IPS DF 6.9 (cell line): ENCODE measurements at places on chromosomes 2 and 18.

DNA sequence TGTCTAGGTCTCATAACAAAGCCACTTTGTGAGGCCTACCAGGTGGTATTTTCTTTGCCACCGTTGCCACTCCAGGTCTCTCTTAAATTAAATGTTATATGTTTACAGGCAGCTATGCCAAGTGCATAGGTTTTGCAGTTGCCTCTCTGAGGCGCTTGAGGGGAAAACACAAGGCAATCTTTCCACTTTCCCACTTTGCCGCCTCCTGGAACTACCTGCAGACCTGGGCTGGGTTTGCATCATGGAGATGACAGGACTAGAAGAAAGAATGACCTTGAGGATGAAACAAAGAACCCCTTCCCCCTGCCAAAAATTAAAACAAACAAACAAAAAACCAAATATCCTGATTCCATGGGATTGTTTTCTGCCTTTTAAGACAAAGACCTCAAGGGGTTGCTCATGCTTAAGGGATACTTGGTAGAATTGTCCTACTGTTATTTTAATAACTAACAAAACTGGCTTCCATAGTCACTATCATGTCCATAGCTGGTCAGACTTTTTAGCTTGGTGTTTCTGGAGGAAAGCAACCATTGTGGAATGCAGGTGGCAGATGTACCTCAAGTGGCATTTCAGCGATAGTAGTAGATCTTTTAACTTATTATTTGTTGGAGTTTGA, 159.9 kb downstream of the PRPF40A start:
- DNase-seq, result no peak

GRCh38 chr2:98126061-98126460, 39.1 kb downstream of the VWA3B start:
- no peak for DNase-seq

DNA sequence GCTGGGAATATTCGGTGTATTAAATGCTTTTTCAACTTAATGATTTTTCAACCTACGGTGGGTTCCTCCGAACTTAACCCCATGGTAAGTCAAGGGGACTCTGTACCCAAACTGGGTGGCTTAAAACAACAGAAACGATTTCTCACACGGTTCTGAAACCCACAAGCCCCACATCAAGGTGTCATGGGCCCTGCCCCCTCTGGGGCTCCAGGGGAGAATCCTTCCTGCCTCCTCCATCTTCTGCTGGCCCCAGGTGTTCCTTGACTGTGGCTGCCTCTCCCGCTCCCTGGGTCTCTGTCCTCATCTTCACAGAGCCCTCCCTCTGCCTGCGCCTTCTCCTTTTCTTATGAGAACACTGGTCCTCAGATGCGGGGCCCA, 301.3 kb upstream of the SALL3 start:
- no peak for DNase-seq

DNA sequence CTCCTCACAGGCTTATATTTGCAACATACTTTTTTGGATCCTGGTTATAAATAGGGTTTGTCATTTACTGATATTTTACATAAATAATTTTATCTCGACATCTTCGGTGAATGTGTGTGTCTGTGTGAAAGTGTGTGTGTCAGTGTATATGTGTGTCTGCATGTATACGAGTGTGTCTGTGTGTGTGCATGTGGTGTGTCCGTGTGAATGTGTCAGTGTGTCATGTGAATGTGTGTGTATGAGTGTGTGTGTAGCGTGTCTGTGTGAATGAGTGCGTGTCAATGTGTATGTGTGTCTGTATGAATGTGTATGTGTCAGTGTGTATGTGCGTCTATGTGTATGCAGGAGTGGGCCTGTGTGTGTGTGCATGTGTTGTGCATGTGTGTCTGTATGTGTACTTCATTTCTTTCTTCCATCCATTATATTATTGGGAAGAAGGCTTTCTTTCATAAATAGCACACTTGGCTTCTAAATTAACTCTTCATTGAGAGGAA, 161.6 kb downstream of the ST6GAL2 start:
- no peak for DNase-seq

DNA sequence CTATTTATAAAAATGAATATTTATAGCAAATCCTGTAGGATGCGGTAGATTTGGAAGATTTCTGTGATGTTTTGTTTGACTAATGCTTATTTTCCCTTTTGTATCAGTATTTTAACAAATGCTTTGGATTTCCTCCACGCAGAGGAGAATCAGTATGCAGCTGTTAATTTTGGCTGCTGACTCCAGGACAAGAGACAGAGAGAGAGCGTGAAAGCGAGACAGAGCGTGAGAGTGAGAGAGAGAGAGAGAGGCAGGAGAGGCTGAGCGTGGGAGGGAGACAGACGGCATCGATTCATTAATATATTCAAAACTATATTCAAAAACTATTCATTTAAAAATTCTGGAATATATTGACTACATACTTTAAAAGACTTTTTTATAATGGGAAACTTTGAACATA, 62.5 kb downstream of the RRM2 start:
- DNase-seq, result no peak

GRCh38 chr2:171487803-171488259, 34.4 kb upstream of the CYBRD1 start:
- no peak for DNase-seq

DNA sequence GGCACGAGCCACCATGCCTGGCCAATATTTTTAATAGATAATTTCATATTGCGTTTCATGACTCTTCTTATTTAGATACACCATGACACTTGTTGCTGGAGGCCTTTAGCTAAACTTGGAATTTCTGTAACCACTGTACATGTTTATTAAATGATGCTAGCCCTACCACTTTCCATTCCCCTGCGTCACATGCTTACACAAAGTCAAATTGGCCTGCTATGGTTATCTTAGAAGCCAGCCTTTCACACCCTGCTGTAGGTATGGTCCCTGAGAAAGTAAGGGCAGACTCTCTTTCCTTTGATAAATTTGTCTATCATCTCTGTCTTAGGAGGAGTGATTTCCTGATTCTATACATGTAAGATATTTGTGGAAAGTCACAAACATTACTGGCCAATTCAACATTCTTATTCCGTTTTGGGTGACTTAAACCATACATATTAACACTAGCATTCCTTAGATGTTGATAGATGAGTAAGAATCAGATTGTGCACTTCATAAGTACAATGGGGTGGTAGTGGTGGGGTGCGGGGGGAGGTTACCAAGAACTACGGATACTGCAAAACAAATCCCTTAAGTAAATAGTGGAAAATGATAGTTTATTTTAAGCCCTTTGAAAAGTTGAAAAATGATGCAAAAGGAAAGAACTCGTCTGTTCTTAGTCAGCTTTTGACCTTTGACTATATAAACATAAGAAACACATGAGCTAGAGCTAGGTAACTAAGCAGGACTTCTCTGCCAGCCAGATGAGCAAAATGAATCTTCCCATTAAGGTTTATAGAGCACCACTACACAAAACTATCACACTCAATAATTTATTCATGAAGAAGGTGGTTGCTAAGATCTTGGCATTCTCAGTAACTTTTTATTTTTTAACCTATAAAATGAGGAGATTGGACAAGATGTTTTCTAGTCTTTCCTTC, 7.9 kb upstream of the NDUFV2 start:
- DNase-seq, result no peak

GRCh38 chr2:95297639-95298395, 670 bp downstream of the KCNIP3 start:
- no peak for DNase-seq

DNA sequence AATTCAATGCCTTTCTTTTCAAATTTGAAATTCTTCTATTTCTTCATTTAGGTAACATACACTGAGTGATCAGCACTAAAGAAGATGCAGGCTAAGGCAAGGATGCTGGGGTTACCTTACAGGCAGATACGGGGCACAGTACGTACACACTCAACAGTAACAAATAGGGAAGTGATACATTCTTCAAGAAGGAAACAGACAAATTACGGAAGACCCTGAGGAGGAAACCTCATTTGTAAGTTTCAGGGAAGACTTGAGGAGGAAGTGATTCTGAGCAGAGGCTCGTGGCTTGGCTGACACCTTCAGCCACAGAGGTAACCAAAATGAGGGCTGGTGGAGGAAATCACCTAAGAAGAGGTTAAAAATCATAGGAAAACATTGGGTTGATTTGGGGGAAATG, 1108.3 kb upstream of the KLHL29 start:
- DNase-seq, result no peak
